Posterior vena cava (tissue), 2 donors: ENCODE measurements at places on chromosomes 2 and 18.

DNA sequence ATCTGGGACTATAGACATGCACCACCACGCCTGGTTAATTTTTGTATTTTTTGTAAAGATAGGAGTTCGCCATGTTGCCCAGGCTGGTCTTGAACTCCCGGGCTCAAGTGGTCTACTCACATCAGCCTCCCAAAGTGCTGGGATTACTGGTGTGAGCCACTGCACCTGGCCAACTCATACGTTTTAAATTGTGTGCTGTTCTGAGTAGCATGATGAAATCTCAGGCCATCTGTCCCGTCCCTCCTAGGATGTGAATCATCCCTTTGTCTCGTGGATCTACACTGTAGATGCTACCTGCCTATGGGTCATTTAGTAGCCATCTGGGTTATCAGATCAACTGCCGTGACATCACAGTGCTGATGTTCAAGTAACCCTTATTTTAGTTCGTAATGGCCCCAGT is 38.5 kb upstream of the RMP24 start:
- DNase-seq = no peak

DNA sequence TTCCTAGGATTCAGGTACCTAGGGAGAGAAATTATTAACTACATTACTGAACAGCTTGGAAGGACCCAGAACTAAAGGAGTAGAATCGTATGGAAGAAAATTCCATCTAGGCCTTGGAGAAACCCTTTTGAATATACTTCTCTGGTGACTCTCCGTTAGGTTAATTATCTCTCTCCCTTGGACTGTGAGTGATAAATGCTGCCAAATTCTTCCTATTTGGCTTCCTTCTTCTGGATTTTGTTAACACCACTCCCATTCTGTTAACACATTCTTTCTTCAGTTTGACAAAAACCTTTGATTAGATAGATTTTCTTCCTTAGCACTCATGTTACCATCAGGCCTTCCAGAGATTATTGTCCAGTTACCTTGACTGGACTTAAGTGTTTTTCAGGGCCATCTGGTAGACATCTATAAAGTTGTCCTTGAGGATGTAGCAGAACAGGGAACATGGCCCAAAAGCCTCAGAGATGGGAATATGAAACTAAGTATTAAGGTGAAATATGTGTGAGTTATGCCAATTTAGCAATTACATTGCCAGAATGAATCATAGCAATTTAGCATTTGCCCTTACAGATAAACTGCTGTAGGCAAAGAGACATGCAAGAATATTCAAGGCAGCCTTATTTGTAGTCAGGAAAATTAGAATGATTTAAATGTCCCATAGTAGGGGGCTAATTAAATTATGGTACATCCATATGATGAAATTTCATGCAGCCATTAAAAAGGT is 6.7 kb downstream of the CYP27A1 start:
- no peak for DNase-seq

DNA sequence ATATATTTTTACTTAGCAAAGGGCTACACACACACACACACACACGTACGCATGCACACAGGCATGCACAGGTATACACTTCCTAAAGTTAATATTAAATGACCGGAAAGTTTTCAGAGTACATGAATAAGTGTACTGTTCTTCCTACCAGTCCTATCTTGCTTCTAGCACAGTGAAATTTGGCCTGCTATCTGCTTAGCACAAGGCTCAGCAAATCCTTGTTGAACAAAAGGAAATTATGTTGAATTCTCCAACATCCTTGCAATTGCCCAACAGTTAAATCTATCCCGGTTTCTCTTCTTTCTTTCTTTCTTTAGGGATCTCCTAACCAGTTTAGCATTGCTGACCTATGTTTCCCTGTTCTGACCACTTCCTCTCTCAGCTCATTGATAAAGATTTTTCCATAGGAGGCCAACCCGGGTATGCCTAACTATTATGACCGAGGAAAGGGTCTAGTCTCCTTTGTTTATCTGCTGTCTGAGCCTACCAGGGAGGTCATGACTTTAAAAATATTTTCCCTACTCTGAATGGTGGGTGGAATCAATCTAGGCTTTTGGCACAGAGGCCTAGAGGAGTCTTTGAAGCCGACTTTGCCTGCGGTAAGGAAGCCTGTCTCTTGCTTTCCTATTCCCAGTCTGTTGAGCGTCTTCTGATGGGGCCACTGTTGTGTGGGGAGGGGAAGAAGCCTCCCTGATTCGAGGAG is 400.7 kb downstream of the HRH4 start:
- DNase-seq = no peak

DNA sequence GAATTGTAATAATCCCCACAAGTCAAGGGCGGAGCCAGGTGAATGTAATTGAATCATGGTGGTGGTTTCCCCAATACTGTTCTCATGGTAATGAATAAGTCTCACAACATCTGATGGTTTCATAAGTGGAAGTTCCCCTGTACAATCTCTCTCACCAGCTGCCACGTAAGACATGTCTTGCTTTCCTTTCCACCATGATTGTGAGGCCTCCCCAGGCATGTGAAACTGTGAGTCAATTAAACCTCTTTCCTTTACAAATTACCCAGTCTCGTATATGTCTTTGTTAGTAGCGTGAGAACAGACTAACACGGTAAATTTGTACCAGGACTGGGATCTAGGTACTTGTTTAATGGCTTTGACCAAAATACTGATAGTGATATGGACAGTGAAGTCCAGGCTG is 744.3 kb upstream of the REG3G start:
- no peak for DNase-seq

DNA sequence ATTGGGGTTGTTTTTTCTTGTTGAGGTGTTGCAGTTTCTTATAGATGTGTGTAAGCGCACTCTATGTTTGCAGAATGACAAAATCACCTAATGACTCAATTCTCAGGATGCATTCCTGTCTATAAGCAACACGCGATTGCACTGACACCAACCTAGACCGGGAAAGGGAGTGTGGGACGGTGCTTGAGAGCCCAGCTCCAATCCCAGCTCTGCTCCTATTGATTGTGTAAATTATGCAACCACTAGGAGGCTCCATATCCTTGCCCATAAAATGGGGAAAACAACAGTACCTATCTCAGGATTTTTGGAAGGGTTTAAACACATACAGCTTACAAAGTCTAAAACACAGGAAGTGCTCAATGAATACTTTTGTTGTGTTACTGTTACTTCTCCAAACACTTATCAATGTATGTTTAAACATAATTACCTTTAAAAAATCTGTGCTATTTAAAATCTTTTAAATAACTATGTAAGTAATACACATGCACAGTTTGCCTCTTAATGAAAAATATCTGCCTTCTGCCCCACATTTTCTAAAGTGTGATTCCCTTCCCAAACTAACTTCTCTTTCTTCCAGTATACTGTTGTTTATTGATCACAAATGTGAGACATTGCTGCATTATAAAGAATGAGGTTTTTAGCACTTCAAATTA is 132.5 kb downstream of the SPHKAP start:
- DNase-seq = no peak
